Activated B cell treated with CpG ODN at 0.5 μM for 24 hours (primary cell): ENCODE measurements at places on chromosomes 3 and 15.

DNA sequence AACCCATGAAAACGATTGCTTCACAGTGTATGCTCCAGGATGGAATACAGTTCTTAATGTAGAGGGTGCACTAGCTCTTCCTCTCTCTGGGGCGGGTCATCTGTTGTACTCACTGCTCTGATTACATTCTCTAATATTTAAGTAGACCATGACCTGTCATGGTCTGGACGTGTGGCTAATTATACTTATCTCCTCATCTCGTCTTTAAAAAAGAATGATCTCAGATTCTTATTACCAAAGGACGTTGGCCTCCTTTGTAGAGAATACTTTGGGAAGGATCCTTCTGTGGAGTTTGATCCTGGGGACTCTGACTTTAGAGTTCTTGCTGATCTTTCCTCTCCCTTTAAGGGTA, 48.4 kb upstream of the TRAK1 start:
- DNase-seq = no peak

DNA sequence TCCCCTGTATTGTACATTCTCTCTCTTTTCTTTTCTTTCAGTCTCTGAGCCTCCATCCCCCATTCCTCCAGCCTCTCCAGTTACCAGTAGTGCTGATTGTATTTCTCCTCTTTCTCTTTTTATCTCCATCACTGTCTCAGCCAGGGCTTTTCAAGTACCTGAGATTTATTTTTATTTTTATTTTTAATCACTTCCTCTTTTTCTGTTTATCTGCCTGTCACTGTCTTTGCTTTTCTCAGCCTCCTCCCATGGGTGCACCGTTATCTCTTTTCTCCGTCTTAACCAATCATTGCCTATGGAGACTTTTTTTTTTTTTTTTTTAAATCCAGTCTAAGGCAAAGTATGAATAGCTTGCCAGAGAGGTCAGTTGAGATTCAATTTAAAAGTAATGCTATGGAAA, 359.3 kb downstream of the GAP43 start:
- no peak for DNase-seq

GRCh38 chr3:24479816-24480215, 14.8 kb downstream of the THRB start:
- DNase-seq = no peak

- DNase-seq = no peak
Measured at GRCh38 chr3:45311953-45312801, 76.2 kb upstream of the LARS2 start.

GRCh38 chr15:75201616-75202250, at the start of gene C15orf39:
C15orf39 (plus strand) TSS chr15:75201882; CDS start chr15:75206049, 4,167 bp downstream.
- peak; percentile 83 for DNase-seq

DNA sequence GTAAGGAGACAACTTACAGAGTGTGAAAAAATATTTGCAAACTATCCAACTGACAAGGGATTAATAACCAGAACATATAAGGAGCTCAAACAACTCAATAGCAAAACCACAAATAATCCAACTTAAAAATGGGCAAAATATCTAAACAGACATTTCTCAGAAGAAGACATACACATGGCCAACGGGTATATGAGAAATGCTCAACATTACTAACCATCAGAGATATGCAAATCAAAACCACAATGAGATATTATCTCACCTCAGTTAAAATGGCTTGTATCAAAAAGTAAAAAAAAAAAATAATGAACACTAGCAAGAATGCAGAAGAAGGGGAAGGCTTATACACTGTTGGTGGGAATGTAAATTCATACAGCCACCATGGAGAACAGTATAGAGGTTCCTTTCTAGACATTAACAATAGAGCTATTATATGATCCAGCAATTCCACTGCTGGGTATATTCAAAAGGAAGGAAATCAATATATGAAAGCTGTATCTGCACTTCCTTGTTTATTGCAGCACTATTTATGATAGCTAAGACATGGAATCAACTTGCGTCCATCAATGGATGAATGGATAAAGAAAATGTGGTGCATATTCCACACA, 998.6 kb downstream of the NAALADL2 start:
- no peak for DNase-seq

DNA sequence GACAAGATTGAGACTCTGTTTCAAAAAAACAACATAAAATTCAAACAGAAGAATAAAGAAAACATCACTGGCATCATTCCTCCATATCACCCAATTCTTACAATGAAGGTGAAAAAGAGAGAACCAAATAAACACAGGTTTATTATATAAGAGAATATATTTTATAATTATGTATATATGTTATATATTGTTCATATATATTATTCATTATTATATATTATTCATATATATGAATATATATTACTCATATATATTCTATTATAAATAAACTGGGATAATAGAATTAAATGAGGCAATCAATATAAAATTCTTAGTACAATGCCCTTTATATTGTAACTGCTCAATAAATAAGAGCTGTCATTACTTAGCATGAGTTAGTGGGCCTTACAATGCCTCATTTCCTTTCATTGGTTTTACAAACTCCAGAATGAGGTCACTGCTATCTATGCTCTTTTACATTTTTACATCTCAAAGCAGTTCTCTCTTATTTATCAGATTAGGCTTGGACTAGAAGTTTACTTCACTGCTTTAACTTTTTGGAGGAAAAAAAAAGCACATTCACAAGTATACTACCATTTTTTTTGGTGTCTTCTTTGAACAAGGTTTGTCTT, 135.5 kb upstream of the TTC14 start:
- no peak for DNase-seq

DNA sequence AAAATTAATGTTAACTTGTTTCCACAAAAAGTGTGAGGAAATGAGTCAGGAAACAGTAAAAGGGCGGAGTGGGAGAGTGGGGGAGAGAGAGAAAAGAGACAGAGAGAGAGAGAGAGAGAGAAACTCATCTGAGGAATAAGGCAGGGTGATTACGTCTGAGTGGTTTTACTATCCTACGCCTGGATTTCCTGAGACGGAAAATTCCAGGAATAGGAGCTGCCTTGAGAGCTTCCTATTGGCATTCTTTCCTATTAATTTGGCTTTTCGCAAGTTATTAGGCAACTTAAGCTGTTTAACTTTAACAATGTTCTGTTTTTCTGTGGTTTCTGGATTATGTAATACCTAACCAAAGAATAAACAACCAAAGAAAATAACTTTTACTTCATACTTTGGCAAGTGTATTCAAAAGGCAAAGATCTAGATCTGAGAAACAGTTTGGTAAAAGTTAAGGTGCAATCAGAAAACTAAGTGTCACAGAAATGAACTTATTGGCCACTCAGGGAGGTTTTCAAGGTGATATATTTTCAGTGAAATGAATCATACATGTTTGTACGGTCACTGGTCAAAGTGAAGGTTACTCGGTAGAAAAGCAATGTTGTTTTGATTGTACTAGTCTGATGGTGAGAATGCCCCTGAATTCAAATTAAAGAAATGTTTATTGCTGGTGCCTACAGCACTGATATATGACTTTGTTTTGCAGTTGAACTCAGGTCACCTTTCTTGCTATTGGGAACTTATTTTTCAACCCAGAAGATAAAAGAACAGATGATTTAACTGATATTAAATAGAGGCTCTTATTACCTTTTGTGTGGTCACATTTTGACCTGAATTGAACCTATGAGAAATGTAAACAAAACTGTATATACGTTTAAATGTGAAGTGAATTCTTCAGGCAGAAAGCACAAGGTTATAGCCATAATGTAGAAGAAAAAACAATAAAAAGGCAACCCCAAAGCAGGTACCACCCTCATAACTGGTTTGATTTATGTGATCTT, 39.9 kb upstream of the TNFSF10 start:
- DNase-seq = no peak

DNA sequence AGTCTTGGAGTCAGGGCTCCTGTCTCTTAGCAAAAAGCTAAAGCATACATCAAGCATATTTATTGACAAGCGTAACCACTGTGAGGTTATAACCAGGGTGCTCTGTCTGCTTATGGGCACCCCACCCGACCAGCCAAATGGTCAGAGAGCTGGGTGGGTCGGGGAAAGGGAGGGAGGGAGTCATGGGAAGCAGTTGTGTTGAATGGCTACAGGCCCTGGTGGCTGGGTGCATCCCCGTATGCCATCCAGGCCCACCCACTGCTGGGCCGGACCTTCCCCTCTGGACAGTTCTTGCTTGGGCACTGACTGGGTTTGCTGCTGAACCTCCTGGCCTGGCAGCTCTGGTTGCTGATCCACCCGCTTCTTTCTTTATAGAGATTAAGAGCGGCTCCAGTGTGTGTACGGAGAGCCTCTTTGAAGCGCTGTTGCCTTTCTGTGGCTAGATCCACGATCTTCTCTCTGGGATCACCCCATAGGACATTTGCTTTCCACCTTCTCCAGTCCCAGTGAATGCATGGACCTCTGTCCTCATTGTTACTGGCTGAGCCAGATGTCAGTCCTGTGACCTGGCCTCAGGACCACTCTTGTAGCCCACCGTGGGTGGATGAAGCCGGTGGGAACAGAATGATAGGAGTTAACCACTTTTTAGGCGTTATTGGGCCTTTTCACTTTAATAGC, 59.6 kb downstream of the SMAD3 start:
- no peak for DNase-seq

GRCh38 chr3:16511681-16512434, 1.6 kb downstream of the RFTN1 start:
- DNase-seq = peak; percentile 64

DNA sequence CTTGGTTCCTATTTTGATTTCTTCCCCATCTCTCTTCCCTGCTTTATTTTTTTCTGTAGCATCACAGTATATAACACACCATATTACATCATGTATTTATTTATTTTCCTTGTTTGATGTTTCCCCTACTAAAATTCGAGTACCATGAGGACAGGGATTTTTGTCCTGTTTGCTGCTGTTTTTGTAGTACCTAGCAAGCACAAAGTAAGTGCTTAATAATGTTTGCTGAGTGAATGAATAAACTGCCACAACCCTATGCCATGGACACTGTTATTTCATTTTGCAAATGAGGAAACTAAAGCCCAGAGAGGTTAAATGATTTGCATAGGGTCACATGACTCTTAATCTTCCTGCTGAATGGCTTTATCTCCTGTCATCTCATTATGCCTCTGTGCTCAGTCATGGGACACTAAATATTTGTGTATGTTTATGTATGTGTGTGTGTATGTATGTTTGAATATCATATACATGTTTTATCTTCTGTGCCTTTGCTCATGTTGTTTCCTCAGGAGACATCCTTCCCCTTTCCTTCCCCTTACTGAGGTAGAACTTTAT, 26.1 kb upstream of the MGA start:
- DNase-seq = no peak

DNA sequence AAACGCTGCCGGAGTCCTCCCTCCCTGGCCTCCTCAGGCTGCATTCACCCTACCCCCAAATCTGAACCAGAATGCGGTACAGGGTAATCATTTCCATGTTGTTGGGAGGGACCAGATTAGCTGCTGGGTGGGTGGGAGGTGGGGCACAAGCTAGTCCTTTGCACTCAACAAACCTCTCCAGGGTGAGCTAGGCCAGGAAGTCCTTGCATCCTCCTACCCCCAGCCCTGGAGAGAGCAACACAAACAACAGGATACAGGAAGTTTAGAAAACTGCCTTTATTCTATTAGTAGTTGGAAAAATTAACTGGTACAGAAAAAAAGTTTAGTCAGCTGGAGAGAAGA, 702 bp upstream of the GPX1 start:
- DNase-seq = no peak

GRCh38 chr3:37290551-37290950, 116.2 kb upstream of the LRRFIP2 start:
- no peak for DNase-seq

GRCh38 chr3:42055291-42055690, 35.9 kb upstream of the TRAK1 start:
- DNase-seq = no peak

GRCh38 chr3:160134454-160134853, 90.8 kb upstream of the C3orf80 start:
- no peak for DNase-seq

DNA sequence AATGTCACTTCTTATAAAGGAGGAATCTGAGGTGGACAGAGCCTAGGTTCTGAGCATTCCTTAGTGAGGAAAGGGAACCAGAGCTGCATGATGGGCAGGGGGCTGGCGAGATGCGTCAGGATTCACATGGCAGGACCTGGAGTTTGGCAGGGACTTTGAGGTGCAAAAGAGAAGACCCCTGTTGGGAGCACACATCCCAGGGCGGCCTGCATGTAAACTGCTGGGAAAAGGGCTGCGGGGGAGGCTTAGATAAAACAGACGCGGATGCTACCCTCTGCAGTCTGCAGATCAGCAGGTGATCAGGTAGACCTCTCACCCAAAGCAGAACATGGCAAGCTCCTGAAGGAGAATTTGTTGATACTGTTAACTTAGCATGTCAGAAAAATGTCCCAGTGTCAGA, 168.4 kb downstream of the VGLL4 start:
- DNase-seq = no peak

DNA sequence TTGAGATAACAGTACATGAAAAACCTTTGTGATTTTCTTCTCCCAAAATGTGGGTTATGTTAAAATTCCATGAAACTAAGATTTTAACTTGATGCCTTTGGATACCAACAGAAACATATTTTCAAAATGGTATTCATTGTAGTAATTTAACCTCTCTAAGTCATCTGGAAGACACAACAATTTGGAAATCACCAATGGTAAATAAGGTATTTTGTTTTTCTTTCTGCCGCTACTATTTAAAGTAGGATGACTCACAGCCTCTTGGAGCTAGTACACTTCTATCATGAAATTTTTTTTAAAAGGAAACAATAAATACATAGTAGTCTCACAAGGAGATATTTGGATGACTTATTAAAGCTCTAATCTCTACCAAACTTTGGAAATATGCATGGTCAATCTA, 291.6 kb upstream of the VEPH1 start:
- no peak for DNase-seq

DNA sequence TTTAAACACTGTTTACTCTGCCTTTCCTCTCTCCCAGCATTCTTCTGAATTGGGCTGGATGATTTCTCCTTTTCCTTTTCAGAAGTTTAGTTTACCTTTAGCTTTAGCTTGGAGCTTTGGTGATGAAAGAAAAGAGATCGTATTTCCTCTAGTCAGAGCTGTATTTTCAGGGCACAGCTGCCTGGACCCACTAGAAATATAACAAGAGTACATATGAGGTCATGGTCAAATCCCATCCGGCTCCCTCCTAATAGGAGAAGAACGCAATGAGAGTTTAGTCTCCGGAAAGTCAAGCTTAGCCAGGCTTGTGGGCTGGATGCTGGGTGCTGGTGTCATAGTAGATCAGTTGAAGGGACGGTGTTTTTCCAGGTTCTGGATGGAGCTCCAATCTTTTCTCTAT, 177.1 kb upstream of the PFN2 start:
- DNase-seq = no peak

DNA sequence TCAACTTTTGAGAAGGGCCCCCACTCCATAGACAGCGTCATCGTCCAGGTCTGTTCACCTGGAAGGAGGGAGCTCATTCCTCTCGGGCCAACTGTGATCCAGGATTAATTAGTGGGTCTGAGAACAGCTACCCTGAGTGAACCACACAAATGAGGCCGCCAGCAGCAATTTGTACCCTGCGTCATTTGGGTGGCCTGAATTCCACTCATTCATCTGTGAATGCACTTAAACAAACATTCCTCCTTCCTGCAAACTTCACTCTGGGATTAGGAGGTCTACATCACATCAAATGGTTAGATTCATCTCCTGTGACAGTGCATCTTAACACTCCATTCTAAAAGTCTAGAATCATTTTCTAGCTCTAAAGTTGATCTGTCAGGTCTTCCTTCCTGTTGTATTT, 201.8 kb downstream of the GABRG3 start:
- no peak for DNase-seq
